ENCODE measurements at places on chromosomes 16 and 17.

DNA sequence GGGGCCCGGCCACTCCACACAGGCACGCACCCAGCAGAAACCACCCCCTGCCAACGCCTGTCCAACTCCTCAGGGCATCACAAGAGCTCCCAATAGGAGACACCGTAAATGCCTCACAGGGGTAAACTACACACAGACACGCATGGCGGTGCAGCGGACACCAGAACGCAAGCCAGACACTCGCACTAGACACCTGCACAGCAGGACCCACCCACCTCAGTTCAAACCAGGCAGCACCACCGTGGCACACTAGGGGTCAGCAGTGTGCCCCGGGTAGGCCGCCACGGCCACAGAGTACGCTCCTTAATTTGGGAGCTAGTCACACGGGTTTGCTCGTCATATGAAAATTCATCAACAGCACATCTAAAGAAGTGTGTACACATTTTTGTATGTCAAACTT is 3.4 kb downstream of the SLC38A10 start:
- peak; percentile 74 for DNase-seq

DNA sequence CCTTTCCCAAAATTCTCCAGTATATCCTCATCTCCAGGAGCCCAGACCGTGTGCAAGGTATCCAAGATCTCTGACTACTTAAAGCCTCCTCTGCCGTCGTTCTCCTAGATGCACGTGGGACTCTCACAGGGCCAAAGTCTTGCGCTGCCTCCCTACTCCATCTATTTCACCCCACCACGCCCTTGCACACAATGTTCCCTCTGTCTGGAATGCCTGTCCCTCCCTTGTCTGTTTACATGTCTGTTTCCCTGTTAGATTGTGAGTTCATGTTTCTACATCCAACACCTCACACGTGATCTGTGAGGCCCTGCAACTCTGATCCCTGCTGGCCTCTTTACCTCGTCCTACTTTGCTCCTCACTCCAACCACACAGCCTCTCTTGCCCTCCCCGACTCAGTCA is 4.9 kb upstream of the FZD2 start:
- no peak for DNase-seq

- no peak for DNase-seq
Measured at GRCh38 chr17:1331708-1332107, 52.2 kb downstream of the TRARG1 start.

- no peak for DNase-seq
Measured at GRCh38 chr16:3546986-3547682, 30.1 kb downstream of the NLRC3 start.

- no peak for DNase-seq
Measured at GRCh38 chr16:58127634-58128033, 1.5 kb downstream of the CFAP20 start.

GRCh38 chr16:66656547-66656946 is 40.0 kb downstream of the CMTM4 start:
- no peak for DNase-seq

DNA sequence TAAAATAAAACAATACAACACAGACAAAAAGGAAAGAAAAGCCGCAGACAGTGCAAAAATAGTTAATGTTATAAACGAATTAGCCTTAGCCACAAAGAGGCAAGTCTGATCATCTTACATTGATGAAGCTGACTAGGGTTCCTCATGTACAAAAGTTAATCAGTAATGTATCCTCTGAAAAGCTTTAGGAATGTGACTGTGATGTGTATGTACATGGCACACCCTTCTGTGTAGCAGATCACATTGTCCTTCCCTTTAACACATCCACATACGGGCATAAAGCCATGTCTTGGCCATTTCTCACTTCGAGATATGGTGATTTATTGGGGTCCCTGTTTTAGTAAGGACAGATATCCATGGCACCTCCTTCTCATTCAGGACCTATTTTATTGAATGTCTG is 1327.5 kb upstream of the CDH8 start:
- no peak for DNase-seq

- DNase-seq, result no peak
Measured at GRCh38 chr17:43915559-43915958, 8.2 kb upstream of the MPP2 start.

DNA sequence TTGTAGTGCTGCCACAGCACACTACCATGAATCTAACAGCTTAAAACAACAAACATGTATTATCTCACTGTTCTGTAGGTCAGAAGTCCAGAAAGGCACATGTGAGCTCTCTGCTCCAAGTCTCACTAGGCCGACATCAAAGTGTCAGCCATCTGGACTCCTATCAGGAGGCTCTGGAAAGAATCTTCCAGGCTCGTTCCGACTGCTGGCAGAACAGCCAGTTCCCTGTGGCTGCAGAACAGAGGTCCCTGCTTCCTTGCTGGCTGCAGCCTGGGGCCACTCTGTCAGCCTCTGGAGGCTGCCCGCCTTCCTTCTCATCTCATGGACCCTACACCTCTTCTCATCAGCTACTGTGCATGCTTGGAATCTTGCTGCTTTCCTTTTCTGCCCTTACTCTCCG is 168.9 kb downstream of the CBLN1 start:
- DNase-seq, result peak; percentile 45

DNA sequence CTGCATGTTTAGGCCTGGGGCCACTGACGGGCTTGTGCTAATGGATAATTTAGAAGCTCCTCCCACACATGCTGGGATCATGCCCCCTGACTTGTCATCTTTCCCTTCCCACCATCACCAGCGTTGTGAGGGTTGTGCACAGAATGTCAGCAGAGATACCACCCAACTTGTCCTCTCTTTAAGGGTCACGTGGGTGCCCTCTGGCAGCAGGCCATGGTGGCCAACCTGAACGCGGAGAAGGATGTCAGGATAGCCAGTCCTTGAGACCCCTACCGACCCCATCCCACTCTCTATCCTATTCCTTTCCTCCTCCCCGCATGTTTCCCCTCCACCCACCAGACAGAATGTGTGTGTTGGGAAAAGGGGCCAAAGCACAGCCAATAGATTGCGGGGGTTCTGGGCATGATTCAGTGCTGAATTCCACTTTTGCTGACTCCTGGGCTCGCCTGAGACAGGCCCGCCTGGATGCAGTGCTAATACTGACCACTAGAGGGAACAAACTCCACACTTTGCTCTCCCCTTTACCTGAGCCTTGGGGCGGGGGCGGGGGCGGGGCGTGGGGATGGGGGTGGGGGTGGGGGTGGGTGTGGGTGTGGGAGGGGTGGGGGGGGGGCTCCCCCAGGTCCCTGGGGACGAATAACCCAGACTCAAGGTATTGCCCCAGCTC is at the start of gene GH2:
GH2 (minus strand) TSS at position 10 of the 667 bp plus-strand sequence. CDS start 143 bp downstream, outside the sequence.
- DNase-seq, result peak; percentile 51

DNA sequence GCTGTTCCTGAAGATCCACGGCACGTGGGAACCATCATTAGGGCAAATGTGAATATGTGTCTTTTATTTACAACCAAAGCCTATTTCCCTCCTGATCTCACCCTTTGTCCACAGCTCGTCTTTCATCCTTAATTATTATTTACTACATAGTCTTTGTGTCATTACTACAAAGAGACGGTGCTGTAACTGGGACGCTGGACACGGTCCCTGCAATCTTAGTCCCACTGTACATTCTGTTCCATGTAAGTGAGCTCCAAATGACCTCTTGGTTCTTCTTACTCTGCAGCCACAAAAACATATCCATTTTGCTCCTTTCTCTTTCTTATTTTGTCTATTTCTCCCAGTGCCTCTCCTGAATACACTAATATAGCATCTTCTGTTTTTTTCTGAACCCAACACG is 12.7 kb upstream of the KRT23 start:
- DNase-seq, result no peak

DNA sequence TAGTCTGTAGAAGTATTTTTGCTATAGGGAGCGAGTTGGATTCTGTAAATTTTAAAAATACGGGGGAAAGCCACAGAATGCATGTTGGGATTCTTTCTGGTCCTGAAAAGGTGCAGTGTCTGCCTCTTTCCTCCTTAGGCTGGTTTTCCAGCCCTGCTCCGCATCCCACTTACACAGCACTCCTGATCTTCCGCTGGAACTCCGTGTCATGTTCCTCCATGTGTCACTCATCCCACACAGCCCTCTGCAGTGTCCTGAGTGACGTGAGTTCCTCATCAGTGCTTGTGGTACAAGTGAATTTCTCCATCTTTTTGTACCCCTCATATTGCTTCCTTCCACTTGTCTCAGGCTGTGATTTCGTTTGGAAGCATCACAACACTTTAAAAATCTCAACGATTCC is 34.5 kb downstream of the COX10 start:
- DNase-seq, result no peak

DNA sequence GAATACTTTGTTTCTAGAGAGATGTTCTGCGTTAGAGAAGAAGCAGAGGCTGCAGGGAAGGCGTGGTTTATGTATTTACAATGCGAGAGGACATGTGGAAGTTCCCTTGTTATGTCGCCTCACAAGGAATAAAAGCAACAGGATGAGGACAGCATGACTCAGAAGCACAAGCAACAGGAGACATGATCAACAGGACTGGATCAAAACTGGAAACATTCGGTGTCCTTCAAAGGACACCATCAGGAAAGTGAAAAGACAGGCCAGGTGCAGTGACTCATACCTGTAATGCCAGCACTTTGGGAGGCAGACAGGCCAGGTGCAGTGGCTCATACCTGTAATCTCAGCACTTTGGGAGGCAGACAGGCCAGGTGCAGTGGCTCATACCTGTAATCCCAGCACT is 52.6 kb downstream of the CCDC57 start:
- no peak for DNase-seq

GRCh38 chr17:44345454-44346026 is 438 bp downstream of the GRN start:
- DNase-seq, result no peak

DNA sequence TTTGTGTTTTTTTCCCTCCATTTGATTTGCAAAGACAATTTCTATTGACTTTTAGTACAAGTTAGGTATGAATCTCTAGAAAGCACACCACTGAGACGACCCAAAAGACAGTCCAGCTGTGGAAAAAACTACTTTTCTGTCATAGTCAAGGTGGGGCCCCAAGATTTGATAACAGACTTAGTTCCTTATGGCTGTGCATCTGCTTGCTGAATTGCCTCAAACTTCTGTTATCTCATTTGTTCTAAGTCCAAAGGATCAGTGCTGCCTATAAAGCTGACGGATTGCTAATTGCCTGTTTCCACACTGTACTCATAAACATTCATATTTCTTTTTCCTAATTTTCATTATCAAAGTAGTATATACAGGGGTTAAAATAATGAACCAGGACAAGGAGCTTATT is 180.8 kb downstream of the SPECC1 start:
- DNase-seq, result no peak

Data from ureter (tissue), 1 donor.